ENCODE measurements at places on chromosomes 11 and 22.

DNA sequence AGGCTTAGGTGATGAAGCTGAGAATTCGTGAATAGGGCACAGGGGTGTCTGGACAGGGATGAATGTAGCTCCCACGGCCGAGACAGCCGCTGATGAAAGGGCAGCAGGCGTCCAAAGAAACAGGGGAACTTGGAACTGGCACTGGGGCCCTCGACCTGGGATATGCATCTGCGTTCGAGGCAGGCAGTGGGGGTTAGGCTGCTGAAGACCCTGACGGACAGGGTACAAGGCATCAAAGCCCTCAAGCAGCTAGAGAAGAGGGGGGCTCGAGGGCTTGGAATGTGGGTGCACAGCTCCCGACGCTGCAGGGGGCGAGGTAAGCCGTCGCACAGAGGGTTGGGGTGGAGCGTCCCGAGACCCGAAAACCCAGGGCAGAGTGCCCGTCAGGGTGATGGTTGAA is 6.9 kb upstream of the SYT8 start:
- no peak for DNase-seq

- DNase-seq, result no peak
These were observed 294 bp upstream of the MTMR3 start for GRCh38 chr22:29882716-29883044.

GRCh38 chr22:45672564-45673481 is 1.2 kb downstream of the ATXN10 start:
- no peak for DNase-seq

GRCh38 chr11:43367382-43368178 is 8.9 kb downstream of the TTC17 start:
- no peak for DNase-seq

DNA sequence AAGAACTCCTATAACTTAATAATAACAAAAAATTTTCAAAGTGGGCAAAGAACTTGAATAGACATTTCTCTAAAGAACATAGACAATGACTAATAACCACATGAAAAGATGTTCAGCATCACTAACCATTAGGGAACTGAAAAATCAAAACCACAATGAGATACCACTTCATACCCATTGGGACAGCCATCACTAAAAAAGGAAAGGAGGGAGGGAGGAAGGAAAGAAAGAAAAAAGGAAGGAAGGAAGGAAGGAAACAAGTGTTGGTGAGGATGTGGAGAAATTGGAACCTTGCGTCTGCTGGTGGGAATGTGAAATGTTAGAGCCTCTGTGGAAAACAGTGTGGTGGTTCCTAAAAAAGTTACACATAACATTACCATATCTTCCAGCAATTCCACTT is 55.8 kb downstream of the MS4A13 start:
- DNase-seq, result no peak

- no peak for DNase-seq
These were observed 1.5 kb downstream of the IGSF9B start for GRCh38 chr11:133955081-133955891.

DNA sequence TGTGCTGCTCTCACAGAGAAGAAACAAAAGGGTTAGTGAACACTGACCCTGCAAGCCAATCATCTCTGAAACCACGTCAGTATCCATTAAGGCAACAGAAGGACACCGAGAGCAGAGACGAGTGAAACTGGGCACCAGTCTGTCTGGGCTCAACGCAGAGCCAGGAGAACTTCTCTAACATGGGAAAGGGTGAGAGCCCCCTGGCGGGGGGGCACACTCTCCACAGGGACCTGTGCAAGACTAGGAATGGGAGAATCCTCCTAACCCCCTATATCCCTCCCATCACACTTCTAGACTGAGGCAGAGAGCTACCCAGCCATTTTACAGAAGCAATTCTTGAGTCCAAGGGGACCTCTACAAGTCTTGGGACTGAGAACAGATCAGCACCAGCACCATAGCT is 285.8 kb downstream of the SOX6 start:
- DNase-seq, result no peak

DNA sequence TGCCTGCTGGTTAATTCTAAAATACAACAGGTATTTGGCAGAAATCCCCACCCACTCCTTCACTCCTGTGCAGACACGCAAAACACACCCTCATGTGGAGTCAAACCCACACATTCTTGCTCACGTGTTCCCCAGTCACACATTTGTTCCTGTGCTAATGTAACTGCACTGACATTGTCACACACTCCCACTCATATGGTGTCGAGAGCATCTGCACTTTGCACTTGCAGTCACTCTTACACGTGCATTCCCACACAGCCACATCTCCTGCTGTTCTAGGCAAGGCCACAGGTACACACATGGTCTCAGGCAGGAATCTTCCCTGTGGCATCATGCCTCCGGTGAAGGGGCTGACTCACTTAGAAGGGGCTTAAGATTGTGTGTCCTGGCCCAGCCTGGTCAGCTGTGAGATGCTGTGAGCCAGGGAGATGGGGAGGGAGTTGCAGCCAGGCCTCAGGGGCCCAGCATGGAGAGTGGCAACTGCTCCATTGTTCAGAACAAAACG is 395.0 kb downstream of the TENM4 start:
- no peak for DNase-seq

DNA sequence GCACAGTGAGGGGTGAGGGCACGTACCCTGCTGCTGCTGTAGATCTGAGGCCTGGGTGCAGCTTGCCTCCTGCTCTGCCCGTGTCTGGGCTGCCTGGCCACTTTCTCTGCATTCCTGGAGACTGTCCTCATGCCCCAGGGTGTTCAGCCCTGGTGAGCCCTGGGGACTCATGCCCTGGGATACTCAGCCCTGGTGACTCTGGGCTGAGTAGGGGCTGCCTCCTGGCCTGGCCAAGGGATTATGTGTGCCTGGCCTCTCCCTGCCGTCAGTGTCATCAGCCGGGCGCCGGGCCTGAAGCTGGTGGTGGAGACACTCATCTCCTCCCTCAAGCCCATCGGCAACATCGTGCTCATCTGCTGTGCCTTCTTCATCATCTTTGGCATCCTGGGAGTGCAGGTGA is 94.7 kb downstream of the CACNA1I start:
- DNase-seq, result no peak

GRCh38 chr11:71307811-71308645 is 55.7 kb upstream of the SHANK2 start:
- DNase-seq, result no peak

DNA sequence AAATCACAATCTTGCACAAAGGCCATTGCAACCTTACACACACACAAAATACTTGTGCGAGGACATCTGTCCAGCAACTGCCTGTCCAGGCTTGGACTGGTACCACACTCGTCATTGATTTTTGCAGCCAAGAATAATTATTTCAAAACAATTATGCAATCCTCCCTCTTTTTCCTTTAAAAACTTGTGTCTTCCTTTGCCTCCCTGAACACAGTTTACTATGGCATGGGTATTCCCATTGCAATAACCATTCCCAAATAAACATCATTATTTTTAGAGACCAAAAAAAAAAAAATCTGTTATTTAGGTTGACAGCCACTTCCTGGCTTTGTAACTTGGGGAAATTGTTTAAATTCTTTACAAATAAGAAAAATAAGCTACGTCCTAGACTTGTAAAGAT is 54.0 kb downstream of the C11orf91 start:
- no peak for DNase-seq

DNA sequence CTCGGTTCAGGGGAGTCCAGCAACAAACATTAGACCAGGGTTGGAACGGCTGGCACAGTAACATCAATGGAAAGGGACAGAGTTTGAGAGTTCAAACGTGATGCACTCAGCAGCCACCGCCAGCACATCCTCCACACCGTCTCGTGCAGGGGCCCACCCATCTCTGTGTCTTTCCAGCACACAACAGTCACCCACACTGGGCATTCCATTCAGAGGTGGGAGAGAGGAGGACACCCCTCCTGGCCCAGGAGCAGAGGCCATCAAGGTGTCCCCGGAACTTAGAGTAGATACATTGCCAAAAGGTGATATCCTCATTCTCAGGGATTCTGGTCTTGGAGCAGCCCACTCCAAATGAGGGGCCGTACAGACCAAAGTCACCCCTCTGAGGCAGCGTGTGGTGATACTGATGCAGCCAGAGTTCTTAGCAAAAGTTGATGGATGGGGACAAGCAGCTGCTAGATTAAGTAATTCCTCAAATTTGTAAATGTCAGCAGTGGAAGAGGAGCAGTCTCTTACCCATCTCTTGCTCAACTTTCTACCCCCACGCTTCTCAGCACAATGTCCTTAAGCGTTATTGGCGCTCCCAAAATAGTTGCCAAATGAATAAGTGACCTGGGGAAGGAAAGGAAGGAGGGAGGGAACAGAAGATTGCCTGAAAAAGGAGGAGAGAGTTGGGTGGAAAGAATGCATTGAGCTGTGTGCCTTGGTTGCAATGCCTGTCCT is 5.5 kb downstream of the SNAP29 start:
- no peak for DNase-seq

DNA sequence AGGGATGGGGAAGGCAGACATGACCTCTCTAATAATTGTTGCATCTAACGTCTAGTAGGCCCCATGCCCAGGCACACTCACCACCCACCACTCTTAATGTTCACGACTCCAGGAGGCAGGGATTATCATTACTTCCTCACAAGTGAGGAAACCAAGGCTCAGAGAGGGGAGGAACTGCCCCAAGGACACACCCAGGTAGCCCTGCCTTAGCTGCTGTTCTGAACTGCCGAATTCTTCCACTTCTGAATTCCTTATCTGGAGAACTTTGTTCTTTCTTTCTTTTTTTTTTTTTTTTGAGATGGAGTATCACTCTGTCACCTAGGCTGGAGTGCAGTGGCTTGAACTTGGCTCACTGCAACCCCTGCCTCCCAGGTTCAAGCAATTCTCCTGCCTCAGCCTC is 16.7 kb downstream of the SLCO2B1 start:
- no peak for DNase-seq

DNA sequence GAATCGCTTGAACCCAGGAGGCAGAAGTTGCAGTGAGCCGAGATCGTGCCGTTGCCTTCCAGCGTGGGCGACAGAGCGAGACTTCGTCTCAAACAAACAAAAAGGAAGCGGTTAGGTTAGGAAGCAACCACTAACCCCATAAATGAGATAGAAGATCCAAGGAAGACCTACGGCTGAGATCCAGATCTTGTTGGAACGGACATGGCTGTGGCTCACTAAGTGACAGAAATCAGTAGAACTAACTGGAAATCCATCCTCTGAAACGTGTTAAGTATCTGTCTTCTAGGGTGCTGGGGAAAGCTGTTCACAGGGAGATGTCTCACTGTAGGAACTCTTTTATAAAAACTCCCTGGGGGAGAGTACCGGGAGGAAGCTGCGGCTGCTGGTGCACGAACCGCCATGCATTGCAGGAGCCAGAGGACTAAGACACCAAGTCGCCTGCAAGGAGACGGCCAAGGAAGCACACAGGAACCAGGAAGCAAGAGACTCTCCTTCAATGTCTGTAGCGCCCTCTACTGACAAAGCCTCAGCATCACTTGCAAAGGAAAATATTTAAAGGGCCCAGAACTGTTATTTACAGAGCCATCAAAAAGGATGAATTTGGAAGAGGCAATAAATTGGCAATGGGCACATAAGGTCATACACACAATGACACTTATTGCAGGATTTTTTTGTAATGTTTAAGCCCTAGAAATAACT is 16.9 kb upstream of the SPTY2D1 start:
- DNase-seq, result no peak

DNA sequence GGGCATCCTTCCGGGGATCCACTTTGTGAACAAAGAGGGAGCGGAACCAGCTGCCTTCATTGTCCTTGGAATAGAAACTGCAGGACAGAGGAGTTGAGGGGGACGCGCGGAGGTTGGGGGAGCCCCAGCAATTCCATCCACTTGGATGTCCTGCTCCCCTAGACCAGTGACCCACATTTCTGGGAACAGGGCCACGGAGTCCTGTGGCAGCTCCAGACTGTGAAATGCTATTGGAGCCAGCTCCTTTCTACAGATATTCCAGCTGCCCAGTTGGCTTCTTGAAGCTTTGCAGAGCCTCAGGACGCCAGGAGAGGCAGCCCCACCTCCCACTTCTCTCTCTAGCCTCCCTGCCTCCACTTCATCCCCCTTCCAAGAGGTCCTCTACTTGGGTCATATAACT is 10.5 kb downstream of the NIPSNAP1 start:
- DNase-seq, result no peak

- DNase-seq, result no peak
These were observed 366.8 kb downstream of the SHANK2 start for GRCh38 chr11:70885281-70886231.

DNA sequence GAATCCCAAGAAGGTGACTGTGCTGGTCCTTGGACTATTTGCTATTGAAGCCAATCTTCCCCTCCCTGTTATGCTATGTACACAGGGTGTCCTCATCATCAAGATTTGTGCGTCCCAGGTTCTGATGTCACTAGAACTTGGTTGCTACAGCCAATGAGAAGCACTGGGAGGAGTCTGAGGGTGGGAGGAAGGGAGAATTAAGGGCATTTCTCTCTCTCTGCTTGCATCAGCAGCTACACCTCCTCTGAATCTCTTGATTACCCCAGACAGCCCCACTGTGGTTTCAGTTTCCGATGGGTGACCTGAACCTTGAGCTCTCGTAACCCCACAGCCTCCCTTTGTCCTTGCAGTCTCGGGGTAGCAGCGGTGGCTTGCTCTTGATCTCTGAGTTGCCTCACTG is 212.4 kb upstream of the SESN3 start:
- no peak for DNase-seq

GRCh38 chr11:106160494-106160893 is 83.0 kb downstream of the AASDHPPT start:
- DNase-seq, result no peak

GRCh38 chr22:36021606-36022153 is 6.9 kb downstream of the RBFOX2 start:
- DNase-seq, result no peak

DNA sequence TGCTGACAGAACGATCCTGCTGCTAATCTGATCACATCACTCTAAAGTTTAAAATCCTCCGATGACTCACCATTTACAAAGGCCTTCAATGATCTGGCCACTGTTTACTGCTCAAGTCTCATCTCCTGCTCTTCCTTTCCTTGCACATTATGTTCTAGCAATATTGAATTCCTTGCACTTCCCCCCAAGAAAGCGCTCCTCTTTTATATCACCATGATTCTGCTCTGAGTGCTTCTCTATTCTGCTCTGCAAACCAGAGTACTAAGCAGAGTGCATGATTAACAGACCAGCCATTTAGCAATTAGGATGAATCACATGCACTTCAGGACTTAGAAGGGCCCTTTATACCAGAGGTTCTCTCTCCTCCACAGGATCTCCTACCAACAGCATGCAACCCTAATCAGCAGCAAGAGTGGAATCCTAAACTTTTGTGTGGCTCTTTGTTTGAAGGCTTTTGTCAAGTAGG is 1122.8 kb upstream of the CCDC90B start:
- no peak for DNase-seq

- DNase-seq, result no peak
These were observed 51.0 kb downstream of the MTNR1B start for GRCh38 chr11:93020248-93021046.
